ENCODE measurements at places on chromosomes 13 and 19.
A peak's percentile ranks its signal among the peaks of the same experiment; 100 is the strongest.

GRCh38 chr13:100825557-100825956 is 151.0 kb upstream of the TMTC4 start:
- no peak for DNase-seq

- peak; percentile 32 for DNase-seq
Observed at GRCh38 chr19:48614436-48615230, at the start of gene FAM83E. FAM83E (minus strand) TSS chr19:48615076; CDS start chr19:48613372, 1,704 bp downstream.

DNA sequence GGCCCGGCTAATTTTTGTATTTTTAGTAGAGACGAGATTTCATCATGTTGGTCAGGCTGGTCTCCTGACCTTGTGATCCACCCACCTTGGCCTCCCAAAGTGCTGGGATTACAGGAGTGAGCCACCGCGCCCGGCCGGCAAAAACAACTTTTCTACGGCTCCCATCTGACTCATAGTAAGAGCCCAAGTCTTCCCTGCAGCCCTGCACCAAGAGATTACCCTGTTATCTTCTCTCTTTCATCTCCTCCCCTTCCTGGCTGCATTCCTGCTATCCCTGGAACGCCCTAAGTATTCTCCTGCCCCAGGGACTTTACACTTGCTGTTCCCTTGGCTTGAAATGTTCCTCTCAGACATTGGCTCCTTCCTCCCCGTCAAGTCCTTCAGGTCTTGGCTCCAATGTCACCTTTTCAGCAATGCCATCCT is 6.6 kb downstream of the AP2S1 start:
- DNase-seq = no peak

- DNase-seq = no peak
Observed at GRCh38 chr13:99331881-99332293, 24.7 kb upstream of the GPR183 start.

DNA sequence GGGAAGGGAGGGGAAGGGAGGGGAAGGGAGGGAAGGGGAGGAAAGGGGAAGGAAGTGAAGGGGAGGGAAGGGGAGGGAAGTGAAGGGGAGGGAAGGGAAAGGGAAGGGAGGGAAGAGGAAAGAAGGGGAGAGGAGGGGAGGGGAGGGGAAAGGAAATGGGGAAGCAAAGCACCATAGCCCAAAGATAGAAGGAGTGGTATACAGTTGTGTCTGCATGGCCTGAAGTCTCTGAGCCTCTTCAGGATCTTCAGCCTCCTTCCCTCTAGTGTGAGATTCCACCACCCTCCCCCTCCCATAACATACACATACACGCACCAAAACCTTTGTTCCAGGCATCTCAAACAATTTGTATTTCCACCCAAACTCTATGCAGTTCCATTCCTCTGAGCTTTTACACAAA is 96.2 kb upstream of the SERP2 start:
- no peak for DNase-seq

All from A673 (cell line).